Fibroblast of pulmonary artery (primary cell): ENCODE measurements at places on chromosomes 12 and 14.

DNA sequence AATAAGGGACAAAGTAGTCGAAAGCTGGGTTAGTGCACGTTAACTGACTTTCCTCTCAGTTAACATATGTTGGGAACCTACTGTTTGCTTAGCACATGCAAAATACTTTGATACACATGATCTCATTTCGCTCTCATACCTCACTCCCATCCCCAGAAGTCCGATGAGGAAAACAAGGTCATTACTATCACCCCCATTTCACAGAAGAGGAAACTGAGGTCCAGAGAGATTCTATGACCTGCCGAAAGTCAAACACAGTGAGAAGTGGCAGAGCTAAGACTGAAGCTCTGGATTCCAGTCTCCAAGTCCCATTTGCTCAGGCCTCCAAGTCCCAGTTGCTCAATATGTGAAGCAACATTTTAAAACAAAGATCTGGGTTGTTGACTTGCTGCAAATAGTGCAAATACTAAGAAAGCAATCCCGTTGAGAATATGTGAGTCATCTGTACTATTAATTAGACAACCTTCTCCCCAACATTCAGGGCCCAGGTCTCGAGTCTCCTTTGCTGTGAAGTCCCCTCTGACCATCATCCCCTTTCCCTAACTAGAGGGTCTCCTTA, 170.6 kb upstream of the PWP1 start:
- DNase-seq, result peak; percentile 74

DNA sequence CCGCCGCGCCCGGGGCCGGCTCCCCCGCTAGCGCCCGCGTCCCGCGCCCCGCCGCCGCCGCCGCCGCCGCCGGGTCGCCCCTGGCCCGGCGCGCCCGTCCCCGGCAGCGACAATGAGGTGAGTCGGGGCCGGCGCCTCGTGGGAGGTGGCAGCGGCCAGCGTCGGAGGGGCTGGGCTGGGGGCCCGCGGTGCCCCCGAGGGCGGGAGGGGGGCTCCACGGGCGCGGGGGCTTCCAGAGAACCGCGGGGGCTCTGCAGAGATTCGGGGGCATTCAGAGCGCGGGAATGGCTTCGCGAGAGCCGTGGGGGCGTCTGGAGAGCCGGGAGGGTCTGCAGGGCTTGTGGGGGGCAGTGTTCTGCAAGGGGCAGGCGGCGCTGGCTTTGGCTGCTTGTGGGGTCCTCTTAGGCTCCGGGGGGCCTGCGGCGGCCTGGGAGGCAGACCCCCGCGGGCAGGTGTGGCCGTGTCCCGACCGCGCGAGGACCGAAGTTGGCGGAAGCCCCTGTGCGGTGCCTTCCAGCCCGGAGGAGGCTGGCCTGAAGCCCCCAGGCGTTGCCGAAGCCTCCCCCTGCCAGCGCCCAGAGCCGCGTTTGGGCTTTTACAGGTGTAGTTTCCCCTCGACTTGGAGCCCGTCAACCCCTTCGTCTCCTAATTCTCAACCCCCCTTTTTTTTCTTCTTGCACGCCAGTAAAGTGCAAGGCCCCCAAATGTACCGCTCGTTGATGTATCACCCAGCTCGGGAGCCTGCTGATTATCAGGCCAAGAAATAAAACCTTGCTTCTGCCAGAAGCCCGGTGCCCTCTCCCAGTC, 93.1 kb upstream of the EVL start:
- DNase-seq, result no peak

DNA sequence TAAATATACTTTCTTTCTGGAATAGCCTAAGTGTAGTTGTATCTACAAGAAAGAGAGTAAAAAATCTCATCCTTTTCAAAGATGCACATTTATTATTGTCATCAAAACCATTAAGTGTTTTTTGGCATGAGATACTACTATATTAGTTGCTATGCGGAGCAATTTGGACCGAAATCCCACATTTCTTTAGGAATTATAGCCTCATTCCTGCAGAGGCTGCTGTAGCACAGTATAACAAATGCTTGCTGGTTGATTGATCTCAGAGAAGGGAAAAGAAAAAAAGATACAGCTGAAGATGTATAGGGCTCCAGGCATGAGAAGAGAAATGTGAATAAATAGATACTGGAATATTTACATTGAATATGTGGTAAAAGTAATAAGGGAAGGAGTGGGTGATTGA, 36.0 kb downstream of the RHOJ start:
- no peak for DNase-seq

DNA sequence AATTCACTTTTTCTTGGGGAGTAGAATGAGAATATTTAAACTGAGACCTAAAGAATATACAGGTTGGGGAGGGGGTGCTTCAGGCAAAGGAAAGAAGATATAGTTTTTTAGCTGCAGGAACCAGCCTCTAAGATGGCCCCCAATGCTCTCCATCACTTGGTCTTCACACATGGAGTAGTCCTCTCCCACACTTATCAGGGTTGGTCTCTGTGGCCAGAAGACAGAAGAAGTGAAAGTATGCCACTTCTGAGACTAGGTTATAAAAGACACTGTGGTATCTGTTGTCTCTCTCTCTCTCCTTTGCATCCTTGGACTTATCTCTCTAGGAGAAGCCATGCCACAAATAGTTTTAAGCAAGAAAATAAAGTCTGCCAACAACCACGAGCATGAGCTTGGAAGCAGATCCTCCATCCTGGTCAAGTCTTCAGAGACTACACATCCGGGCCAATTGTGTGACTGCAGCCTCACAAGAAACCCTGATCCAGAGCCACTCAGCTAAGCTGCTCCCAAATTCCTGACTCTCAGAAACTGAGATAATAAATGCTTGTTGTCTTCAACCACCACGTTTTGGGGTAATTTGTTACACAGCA, 18.0 kb downstream of the PUS7L start:
- peak; percentile 6 for DNase-seq

DNA sequence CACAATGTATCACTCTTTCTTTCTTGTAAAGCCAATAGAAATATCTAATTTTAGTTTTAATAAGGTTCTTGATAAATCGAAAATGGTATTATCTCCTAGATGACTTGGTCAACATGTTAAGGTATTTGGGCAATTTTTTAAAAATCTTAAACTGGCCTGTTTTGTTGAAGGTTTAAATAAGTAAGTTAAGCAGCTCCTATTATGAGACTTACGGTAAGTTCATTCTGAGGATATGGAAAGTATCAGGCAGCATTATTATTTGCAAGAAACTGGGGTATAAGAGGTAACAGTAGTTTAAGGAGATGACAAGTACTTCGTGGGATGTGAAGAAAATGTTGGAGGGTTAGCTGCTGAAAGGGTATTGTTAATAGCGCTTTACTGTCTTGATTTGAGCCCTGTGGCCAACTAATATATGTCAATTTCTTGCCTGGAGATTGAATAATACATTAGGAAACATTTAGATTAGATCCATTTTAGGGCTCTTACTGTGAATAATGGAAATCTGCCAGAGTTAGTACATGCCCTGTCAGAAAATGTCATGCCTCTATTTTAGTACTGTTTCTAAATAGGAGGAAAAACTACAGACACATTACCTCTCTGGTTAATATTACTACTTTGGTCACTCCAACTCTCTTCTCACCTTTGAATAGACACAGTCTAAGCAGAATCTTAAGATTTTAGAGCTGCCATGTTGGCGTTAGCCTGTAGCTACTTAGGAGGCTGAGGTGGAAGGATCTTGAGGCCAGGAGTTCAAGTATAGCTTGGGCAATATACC, 5.0 kb downstream of the STRAP start:
- no peak for DNase-seq

DNA sequence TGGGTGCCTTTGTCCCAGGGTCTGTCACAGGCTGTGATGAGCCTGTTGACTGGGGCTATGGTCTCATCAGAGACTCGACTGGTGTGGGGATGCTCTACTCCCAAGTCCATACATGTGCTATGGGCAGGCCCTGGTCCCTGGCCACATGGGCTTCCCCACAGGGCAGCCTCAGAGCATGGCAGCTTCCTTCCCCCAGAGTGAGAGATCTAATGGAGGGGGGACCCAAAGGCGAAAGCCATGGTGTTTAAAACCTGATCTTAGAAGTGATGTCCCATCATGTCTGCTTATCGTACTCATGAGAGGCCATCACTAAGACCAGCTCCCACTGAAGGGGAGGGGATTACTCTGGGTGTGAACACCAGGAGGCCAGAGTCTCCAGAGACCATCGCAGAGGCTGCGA, 279.0 kb upstream of the RTL1 start:
- no peak for DNase-seq

DNA sequence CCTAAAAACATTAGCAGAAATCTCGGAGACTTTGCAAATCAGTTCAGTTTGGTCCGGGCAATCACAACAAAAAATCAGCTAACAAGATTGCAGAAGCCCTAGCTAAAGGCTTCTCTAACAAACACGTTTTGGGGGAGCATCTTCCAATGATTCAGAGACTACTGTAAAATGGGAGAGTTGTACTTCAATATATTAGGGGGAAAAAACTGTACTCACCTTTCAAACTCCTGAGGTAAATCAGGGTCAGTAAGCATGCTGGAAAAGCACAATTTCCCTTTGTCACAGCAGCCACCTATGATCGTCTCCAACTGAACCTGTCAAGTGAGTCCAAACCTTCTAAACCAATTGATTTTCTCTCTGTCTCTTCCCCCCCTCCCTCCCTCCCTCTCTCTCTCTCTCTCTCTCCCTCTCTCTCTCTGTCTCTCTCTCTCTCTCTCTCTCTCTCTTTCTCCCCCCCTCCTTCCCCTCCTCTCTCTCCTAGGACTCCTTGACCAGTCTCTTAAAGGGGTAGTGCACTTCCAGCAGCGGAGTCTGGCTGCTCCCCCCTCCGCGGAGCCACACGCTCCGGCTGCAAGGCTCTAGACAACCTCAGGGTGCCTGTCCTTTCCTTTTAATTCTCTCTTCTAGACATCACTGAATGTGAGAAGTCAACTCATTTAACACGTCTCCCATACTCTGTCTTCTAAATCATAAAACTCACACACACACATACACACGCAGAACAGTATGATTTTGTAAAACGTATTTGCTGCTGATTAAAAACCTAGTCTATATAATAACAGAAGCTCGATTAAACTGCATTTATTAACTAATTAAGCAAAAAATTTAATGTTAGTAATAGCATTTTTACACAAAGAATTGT, at the start of gene SOX5:
TSS of gene SOX5 (minus strand) at position 323 of the 862 bp plus-strand sequence. CDS start at position 254, 69 bp downstream.
- DNase-seq, result peak; percentile 58

- peak; percentile 65 for DNase-seq
Observed at GRCh38 chr14:75871181-75871880, 110.5 kb downstream of the TGFB3 start.

- peak; percentile 74 for DNase-seq
Observed at GRCh38 chr14:71243697-71244096, 336.4 kb downstream of the PCNX1 start.

GRCh38 chr12:100584256-100584655, 10.8 kb downstream of the GAS2L3 start:
- DNase-seq, result peak; percentile 29

DNA sequence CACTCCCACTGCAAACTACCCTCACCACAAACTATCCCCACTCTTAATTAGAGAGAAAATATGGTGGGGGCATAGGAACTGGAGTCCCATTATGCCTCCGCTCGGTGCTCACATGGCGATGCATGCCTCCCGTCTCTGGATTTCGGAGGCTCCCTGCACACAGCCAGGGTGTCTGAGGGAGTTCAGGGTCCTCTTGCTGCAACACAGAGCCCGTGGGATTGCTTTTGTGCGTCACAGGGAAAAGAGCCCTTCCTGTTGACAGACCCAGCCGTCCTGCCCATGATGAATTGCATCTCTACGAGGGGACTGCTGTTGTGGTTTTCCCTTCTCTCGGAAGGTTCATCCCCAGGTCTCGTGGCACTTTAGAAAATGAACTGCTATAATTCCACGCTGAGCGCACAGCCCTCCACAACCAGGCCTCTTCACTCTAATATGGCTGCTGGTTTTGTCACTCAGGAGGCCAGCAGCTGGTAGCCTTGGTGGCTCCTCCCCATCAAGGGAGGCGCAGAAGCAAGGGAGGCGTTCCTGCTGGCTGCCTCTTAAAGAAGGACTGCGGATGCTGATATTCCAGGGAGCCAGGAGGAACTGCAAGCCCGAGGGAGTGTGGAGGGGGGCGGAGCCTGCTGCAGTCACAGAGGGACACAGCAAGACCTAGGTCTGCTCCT, 158.0 kb downstream of the KCNA5 start:
- no peak for DNase-seq

- no peak for DNase-seq
Observed at GRCh38 chr14:29576927-29577326, 350.7 kb downstream of the PRKD1 start.

GRCh38 chr14:106619606-106620005, 1093.2 kb downstream of the TMEM121 start:
- DNase-seq, result no peak

DNA sequence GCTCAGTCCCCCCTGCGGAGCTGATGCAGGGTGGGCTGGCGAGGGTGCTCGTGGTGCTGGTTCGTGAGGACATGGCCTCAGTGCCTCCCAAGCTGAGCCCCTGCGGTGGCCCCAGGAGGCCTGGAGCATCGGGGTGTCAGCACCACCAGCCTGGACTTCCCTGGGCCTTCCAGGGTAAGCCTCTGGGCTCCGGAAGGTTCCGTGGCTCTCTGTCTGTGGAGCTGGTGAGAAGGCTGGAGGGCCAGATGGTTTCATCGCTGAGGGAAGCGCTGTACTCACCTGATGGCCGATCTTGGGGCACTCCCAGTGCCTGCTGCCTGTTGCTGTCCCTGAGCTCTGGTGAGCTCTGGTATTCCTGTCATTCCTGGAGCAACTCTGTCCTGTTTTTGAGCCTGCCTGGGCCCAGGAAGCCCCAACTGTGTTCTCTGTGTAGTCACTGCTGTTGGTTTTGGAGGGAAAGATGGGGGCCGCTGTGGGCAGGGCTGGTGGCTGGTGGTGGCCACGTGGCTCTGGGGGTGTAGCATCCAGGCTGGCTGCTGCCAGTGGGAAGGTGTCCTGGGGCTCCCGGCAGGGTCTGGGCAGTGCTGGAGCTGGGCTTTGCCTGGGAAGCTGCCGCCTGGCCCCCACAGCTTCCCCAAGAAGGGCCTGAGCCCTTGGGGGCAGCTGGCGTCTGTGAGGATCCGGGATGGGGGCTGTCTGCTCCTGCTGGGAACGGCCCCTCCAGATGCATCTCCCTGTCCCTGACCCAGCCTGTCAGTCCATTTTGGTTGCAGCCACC, 18.3 kb downstream of the MTA1 start:
- DNase-seq, result no peak

DNA sequence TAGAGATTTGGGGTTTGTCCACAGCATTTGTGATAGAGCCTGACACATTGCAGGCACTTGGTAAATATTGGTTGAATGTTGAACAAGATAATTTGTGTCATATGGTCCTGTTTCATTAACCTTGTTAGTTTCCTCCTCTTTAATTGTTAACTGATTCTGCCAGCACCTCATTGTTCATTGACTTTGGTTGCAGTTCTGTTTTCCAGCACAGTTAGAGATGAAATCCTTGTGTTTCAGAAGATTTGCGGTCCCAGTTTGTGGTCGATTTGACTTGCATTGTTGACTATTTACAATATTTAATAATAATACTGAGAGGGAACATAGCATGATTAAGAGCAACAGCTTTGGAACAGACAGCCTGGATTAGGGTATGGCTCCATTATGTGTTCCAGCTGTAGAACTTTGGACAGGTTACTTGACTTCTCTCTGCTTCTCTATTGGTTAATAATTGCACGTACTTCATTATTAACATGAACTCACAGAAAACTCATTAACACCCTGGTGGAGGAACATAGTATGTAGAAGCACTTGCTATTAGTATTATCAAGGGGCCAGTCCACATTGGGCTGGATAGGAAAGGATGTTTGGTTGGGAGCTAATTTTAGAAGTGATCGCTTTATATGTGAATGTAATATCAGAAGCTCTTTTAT, 8.7 kb downstream of the DRAM1 start:
- DNase-seq, result no peak

- DNase-seq, result no peak
Observed at GRCh38 chr14:26180221-26180620, 417.6 kb downstream of the NOVA1 start.

- DNase-seq, result no peak
Observed at GRCh38 chr12:94798113-94798512, 147.8 kb upstream of the TMCC3 start.

GRCh38 chr12:85130646-85131045, 94.5 kb downstream of the LRRIQ1 start:
- DNase-seq, result peak; percentile 6
